ENCODE measurements at places on chromosomes 4 and X.

GRCh38 chrX:40358994-40359393 lies 221.8 kb upstream of the ATP6AP2 start:
- DNase-seq: no peak

DNA sequence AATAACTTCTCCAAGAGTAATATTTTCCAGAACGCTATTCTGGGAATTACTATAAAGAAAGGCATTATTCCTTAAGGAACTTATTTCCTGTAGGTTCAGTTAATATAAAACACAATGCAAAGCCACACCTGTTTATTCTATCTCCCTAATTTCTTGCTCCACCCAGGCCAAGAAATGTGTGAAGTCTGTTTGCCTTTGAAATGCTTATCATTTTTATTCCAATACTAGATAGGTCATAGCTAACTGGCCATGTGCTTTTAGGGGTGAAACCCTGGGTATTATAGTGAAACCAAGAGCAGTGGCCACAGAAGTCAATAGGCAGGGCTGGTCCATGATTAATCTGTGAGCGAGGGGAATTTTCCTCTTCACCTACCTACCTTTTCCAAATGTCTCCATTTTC lies 14.8 kb downstream of the CXCL3 start:
- no peak for DNase-seq

DNA sequence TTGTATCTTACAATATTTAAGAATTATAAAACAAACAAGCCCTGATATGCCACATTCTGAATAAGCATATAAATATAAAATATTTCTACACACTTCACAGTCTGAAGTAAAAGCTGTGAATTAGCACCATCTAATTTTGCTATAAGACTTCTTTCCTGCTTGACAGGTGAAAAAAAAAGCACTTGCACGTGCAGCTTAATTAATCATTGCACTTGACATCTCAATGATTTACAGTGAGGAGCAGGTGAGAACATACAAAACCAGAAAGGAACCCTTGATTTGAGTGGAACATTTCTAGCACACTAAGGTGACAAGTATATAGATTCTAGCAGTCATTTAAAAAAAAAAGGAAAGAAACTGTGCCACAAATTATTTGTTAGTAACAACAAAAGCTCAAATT lies 47.9 kb downstream of the CHIC2 start:
- DNase-seq: no peak

- DNase-seq: no peak
Measured at GRCh38 chrX:136146614-136147314, 569 bp upstream of the FHL1 start.

DNA sequence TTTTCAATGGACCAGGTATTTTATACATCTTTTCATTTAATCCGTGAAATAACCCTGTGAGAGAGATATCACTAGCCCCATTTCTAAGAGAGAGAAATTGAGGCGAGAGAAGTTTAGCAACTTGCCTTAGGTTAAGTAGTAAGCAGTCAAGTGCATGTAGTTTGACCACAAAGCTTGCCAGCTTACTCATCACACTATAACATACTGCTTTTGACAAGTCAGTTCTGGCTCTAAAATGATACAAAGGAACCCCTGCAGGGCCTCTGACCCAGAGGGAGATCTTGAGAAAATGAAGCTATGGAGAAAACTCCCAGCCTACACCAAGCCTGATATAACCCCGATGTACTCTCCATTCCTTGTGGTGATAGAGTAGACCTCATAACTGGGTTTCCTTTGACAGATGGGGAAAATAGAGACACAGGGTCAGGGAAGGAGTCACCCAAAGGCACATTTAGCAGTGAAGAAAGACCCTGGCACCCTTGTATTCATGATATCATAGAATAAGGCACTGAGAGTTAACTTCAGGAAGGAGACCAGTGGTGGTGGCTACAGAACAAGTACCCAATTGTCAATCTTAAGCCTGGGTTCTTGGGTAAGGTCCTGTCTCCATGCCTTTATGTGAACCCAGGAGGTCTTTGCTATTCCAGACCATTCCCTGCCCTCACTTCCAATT lies 60.2 kb upstream of the MSN start:
- DNase-seq: no peak

- no peak for DNase-seq
Measured at GRCh38 chr4:87543835-87544461, 14.8 kb upstream of the SPARCL1 start.

GRCh38 chr4:149523039-149523438 lies 292.6 kb downstream of the IQCM start:
- DNase-seq: no peak

DNA sequence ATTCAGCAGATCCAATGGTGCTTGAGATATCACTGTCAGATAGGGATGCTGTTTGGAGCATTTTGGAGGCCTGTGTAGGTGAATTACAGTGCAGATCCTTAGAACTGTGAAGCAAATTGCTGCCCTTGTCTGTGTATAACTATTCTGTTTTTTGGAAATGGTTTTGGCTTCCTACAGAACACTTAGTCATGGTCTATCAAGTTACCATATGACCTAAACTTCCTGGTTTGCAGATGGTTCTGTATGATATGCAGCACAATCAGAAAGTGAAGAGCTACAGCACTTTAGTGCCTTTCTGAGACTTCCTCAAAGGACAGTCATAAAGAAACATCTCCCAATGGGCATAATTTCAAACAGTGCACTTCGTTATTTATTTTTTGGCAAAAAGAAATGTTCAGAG lies 688.6 kb downstream of the SH3BGRL start:
- no peak for DNase-seq

DNA sequence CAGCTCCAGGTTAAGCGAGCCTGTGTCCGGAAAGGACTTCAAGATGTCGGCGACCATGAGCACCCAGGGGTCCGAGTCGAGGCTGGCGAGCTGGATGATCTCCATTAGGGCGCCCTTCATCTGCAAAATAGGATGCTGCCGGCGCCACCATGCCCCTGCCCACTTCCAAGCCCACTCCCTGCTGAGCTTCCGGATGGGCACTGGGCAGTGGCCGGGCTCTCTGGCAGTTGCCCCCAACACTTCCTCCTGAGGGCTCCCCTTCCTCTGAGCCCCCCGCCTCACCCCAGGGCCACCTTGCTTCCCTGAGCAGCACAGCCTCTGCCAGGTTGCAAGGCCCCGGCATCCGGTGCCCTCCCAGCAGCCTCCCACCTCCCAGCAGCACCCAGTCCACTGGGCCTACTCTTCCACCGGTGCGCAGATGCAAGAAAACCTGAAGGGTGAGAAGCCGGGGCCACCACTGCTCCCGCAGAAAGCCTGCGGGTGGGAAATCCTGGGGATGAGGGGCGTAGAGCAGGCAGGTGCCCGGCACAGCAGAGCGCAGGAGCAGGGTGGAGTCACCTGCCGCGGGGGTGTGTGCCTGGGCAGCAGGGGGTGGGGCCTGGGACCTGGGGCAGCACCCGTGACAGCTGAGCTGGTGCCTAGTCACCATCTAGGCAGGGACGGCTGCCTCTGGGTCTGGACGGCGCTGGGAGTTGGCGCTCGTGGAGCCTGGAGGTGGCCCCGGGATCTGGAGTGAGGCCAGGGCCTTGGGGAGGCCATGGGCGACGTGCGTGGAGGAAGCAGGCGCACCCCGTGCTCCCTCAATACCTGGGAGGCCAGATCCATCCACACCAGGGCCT lies 17.0 kb downstream of the NELFA start:
- no peak for DNase-seq

DNA sequence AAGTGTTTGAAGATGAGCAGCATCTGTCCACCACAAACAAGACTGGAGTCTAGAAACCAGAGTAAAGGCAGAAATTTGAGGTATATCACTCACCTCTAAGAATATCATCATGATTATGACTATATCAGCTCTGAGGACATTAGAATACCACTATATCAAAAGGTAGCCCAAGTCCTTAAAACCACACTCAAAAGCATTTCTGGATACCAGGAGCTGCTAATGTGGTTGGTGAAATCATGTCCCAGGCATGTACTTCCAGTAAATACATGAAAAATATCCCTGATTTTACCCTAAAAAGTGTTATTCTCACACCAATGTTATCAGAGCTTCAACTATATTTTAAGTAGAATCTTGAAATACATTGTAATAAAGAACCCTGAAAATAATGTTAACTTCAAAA lies 136.3 kb upstream of the SMAD1 start:
- no peak for DNase-seq
